ENCODE measurements at places on chromosomes 2 and 18.

DNA sequence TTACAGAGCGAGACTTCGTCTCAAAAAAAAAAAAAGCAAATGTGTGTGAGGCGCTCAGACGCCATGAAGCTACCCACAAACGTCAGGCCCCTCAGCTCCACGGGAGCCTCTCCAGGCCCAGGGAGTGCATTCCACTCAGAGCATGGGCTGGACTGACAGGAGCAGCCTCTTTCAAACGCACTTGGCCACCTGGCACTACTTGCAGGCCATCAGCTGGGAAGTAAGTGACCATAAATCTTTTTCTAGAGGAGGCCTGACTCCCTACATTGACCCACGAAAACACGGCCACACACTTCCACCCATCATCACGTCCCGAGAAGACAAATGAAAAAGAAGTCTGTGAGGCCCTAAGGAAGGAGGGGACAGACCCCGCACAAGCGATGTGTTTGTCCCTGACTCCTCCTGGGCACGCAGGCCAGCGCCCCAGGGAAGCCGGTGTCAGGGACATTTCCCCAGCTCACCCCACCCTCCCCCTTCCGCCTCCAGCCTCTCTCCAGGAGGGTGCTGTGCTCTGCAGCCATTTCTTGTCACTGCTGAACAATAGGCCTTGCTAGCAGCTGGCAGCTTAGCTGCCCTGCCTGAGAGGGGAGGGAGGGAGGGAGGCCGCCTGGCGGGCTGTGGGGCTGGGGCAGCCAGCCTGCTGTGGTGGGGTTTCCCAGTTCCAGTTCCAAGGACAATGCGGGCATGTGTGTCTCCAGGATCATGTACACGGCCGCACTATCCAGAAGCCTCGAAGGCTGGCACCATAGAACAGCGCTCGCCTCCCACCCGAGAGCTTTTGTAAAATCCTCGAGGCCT, 26.6 kb downstream of the SERTAD2 start:
- no peak for DNase-seq

GRCh38 chr2:29759360-29759759, 162.0 kb downstream of the ALK start:
- DNase-seq = no peak

GRCh38 chr18:47978141-47978540, 47.7 kb upstream of the SMAD2 start:
- DNase-seq = no peak

DNA sequence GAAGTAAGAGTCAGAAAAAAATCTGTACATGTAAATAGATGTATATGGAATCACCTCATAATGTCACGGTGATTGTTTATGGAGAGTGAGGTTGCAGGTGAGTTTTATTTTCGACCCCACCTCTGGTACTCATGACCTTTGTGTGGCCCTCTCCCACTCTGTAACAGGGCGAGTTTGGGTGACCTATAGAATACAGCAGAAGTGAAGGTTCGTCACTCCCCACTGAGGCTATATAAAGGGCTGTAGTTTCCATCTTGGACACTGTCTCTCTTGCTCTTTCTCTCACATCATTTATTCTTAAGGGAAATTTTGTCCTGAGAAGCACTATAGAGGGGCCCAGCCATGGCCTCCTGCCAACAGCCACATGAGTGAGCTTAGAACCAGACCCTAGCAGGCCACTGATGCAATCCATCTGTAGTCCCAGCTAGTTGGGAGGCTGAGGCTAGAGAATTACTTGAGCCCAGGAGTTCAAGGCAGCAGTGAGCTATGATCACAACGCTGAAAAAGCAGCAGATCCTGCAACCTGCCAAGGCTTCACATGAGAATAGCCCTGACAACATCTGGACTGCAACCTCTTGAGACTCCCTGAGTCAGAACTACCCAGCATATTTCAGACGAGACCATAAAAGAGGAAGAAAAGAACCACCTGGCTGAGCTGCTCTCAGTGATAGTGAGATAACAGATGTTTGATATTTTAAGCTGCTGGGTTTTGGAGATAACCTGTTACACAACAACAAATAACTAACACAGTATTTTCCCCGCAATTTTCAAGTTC, 74.3 kb upstream of the SLC1A4 start:
- no peak for DNase-seq

GRCh38 chr18:11167778-11168177, 18.4 kb upstream of the PIEZO2 start:
- DNase-seq = no peak

GRCh38 chr2:137924019-137924418, 40.3 kb upstream of the HNMT start:
- DNase-seq = no peak

- no peak for DNase-seq
Observed at GRCh38 chr2:148507970-148508369, 136.6 kb upstream of the EPC2 start.

DNA sequence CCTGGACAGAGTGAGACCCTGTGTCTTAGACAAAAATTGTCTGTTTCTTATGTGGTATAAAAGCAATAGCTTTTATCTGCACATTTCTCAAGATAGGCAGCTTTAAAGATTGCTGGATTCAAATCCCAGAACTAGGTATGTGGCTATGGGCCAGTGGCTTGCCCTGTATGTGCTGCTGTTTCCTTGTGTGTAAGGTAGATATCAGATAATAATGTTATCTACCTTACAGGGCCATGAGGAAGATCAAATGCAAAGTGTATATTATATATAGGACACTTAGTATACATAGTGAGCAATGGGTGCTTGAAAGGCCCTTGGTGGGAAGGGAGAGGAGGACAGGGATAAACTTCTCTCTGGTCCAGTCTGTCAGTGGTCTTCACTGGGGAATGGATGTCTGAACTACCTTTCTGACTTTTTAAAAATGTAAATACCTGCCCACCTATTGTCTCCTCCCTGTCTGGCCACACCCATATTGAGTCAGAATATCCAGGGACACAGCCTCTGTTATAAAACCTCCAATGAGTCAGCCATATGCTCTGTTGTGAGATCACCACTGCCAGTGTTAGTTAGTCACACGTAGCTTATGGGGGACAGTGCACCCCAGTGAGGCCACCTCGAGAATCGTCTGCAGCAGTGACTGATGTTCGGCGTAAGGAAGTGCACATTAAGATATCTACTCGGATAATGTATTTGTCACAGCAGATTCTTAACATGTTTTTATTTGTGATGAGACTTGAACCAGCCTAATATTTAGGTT, 383.4 kb downstream of the PTPRM start:
- no peak for DNase-seq

DNA sequence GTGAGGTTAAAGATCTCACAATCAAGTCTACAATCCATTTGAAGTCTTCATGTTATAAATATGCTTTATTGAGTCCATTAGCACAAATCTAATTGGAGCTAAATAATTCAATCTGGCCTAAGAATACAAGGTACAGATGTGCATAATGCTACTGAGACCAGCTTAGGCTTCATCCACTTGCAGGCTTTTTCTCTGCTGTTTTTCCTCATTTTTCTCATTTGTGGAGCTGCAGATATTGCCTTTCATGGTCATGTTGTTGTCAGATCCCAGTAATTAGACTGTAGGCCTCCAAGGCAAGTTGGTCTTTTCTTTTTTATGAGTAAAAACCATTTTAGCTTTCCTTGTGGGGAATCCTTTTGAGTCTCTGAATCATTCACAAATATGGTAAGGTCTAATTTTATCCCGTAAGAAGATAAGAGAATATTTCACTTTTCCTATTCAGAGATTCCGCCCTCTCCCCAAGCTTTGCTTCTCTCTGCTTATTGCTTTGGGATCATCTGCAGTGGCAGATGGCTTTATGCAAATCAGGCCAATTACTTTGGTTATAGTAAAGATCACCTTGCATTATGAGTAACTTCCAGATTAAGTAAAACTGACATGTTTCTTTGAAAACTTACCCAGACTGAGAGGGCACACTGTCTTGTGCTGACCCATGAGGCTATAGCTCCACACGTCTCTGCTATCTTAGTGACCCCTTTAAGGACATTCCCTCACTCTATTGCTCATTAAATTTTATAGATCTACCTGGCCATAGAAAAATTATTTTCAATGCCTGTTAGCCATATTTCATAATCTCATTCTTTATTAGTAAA, 80.9 kb downstream of the MGAT5 start:
- DNase-seq = no peak

- DNase-seq = no peak
Observed at GRCh38 chr2:226905718-226906117, 69.9 kb downstream of the RHBDD1 start.

- DNase-seq = peak; percentile 72
Observed at GRCh38 chr2:218898109-218898878, 17.6 kb downstream of the WNT10A start.

DNA sequence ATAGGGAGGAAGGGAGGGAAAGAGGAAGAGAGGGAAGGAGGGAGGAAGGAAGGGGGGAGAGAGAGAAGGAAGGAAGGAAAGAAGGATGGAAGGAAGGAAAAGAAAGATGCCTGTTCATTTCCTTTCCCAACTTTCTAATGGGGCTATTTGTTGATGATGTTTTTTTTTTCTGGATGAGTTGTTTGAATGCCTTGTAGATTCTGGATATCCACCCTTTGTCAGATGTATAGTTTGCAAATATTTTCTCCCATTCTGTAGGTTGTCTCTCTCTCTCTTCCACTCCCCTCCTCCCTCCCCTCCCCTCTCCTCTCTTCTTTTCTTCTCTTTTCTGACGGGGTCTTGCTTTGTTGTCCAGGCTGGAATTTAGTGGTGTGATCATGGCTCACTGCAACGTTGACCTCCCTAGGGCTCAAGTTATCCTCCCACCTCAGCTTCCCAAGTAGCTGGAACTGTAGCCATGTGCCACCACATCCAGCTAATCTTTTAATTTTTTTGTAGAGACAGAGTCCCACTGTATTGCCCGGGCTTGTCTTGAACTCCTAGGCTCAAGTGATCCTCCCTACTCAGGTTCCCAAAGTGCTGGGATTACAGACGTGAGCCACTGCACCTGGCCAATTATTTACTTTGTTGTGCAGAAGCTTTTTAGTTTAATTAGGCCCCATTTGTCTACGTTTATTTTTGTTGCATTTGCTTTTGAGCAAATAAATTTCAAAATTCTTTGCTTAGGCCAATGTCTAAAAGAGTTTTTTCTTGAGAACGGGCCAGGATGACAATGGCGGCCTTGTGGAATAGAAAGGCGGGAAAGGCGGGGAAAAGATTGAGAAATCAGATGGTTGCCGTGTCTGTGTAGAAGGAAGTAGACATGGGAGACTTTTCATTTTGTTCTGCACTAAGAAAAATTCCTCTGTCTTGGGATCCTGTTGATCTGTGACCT, 57.3 kb upstream of the FAM117B start:
- DNase-seq = no peak

DNA sequence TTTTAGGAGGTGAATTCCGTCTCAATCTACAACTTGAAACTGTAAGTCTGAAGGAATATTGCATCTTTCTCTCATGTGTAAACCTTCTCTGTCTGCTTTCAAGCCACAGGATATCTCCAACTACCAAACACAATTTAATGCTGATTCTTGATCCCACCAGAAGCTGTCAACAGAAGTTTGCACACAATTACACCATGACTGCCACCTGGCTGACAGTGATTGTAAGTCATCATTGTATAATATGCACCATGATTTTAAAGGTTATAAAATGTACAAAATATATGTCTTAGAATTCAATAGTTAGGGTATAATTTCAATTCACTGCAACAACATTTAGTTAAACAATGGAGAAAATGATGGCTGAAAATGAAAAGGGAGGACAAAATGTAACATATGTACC, 18.4 kb downstream of the PREPL start:
- DNase-seq = no peak

DNA sequence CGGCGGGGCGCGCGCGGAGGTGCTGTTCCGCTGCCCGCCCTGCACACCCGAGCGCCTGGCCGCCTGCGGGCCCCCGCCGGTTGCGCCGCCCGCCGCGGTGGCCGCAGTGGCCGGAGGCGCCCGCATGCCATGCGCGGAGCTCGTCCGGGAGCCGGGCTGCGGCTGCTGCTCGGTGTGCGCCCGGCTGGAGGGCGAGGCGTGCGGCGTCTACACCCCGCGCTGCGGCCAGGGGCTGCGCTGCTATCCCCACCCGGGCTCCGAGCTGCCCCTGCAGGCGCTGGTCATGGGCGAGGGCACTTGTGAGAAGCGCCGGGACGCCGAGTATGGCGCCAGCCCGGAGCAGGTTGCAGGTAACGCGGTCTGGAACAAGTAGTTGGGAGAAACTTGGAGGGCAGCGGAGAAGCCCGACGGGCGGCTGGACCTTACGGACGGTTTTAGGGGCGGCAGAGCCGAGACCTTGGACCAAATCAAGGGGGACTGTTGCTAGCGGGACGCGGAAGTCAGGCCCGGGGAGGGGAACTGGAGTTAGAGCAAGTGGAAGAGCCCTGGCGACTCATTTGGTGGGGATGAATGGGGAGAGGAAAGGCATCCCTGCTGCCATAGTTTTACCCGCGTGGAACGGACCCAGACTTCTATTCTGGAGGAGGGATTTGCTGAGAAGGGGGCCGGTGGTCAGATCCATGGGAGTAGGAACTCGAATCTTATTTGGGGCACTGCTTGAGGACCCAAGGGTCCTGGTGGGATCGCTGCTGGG, 573 bp downstream of the IGFBP2 start:
- no peak for DNase-seq

DNA sequence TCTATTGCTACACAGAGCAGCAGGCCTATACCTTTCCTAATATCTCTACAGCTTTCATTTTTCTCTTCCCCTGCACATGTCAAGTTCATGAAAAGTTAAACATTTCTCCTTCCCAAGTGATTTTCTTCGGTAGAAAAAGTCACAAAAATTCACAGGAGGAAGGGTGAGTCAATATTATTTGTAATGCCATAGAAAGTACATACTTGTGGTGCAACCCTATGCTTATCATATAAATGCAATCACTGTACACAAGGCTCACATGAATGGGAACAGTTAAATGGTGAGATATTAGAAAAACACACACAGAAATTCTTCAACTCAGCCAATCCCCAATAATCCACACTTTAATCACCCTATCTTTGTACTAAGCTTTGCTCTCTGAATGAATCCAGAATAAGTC, 651.6 kb downstream of the LRRTM4 start:
- no peak for DNase-seq

DNA sequence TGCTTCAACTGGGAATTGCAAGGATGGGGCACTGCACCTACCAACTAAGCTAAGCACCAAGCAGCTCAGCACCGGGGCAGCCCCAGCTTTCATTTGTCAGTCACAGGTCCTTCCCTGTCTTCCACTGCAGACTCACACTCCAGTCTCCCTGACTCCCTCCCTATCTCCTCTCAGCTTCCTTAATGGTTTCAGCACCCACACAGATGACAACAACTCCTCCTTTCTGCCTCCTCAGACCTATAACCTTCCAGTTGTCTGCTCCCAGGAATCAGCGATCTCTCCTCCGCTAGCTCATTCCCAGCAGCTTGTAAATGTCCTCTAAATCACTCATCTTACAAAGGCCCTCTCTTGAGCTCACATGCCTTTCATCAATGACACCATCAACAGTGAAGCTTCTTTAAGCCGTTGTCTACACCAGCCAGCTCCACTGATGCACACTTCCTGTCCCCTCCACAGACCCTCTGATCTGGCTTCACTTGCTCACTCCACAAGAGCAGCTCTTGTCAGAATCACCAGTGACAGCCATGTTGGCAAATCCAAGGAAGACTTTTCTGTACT, 32.1 kb downstream of the CLASP1 start:
- DNase-seq = no peak

GRCh38 chr18:50679056-50679455, 119.2 kb downstream of the MAPK4 start:
- DNase-seq = no peak

- DNase-seq = no peak
Observed at GRCh38 chr2:100880036-100880435, 60.1 kb downstream of the NPAS2 start.
